ENCODE measurements at places on chromosomes 1 and 21.

DNA sequence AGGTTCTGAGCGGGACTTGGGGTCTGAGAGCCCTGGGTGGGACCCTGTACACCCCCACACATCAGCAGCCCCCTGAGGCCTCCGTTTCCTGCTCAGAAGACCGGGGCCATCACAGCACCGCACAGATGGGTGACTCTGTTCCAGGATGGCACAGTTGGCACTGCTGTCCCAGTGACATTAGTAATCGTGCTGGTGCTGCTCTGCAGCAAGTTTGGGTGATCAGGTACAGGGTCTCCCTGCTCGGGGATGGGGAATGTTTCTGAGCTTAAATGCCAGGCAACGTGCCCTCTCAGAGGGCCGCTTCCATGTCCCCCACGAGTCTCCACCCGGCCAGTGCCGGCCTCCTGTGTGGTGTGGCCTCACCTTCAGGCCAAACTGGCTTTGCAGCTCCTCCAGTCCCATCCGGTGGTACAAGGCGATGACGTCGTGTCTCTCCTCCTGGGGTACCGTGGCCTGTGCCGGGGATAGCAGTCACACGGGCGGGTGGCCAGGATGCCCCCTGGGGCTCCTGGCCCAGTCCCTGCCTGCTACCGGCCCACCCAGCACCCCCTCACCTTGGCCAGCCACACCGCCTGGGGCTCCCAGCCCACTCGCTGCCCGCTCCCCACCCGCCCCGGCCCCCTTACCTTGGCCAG lies 17.1 kb downstream of the PRXL2B start:
- no peak for DNase-seq

DNA sequence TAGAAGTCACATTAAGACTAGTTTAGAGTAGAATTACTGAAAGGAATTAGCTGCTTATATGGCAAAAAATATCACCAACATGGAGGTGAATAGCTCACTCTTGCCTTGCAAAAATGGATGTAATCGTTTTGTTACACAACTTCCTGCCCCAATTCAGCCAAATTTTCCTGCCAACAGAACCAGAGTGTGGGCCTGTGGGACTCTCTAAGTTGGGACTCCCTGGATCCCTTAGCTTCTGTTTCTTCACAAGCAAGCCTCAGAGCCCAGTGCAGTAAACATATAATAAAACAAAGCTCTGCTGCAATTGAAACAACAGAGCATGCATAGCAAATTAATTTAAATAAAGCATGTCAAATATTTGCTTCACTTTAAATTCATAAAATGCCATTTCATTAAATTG lies 232.5 kb downstream of the TNR start:
- no peak for DNase-seq

- no peak for DNase-seq
These were observed 83.4 kb downstream of the SETD4 start for GRCh38 chr21:35976929-35977328.

DNA sequence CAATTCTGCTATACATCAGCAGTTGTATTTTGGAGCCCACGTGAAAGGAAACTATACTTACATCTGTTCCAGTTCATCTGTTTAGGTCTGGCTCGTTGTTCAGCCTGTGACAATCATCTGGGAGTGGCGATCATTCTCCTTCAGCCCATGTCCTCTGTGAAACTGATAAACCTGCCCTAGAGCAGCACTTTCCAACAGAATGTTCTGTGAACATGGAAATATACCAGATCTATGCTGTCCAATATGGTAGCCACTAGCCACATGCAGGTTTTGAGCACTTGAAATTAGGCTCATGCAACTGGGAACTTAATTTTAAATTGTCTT lies 24.5 kb upstream of the COQ8A start:
- no peak for DNase-seq

DNA sequence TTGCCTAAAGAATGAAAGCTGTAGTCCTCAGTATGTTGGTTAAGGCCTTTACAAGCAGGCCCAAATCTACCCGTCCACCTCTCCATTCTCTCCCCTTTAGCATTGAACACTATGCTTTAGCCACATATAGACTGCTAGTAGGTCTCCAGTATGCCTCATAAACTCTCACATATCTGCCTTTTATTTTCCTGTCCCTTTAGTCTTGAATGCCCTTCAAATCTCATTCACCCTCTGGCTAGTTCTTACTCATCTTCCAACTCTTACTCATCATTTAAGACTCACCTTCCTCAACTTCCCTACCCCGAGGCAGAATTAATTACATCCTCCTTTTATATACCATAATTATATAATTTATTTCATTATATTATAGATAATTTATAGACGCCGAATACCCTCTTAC lies 78.7 kb upstream of the TSPAN2 start:
- DNase-seq: no peak
